Amygdala (tissue), 56 donors: ENCODE measurements at places on chromosomes 1 and 21.

DNA sequence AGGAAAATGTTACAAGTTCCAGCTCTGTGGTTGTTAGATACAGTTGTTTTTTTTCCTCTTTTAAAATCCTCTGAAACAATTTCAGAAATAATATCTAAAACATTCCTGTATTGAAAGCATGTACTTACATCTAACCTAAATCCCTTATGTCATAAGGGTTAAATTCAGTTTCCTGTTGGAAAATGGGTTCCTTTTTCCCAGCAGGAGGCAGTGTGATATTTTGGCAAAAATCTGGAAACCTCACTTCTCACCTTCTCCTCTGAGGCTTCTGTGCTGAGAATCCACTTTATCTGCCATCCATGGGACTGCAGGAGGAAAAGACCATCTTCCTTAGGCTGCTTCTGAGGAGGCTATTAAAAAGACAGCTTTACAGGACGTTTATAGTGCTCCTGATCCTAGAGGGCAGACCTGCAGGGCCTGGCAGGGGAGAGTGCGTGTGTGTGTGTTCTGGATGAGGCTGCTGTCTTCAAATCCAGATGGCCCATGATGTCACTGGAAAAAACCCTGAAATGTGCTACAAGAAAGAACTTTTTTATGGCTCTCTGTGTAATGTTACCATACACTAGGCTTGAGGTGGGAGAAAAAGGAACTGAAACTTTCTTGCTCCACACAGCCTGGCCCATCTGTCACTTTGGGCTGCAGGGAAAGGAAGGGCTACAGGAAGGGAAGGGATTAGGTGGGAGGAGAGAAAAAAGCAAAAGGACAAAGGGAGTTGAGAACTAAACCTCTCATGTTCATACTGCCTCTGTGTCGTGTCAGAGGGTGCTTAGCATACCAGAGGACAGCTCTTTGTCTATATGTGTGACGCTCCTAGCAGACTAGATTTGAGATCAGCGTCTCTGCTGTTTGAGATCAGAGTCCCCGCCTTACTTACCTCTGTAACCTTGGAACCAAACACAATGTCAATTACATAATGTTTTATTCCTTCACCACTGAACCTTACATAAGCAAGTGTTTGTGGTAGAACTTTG lies 379.2 kb upstream of the SPAG17 start:
- no peak for DNase-seq

GRCh38 chr1:181100015-181100905 lies 11.8 kb downstream of the IER5 start:
- no peak for DNase-seq

DNA sequence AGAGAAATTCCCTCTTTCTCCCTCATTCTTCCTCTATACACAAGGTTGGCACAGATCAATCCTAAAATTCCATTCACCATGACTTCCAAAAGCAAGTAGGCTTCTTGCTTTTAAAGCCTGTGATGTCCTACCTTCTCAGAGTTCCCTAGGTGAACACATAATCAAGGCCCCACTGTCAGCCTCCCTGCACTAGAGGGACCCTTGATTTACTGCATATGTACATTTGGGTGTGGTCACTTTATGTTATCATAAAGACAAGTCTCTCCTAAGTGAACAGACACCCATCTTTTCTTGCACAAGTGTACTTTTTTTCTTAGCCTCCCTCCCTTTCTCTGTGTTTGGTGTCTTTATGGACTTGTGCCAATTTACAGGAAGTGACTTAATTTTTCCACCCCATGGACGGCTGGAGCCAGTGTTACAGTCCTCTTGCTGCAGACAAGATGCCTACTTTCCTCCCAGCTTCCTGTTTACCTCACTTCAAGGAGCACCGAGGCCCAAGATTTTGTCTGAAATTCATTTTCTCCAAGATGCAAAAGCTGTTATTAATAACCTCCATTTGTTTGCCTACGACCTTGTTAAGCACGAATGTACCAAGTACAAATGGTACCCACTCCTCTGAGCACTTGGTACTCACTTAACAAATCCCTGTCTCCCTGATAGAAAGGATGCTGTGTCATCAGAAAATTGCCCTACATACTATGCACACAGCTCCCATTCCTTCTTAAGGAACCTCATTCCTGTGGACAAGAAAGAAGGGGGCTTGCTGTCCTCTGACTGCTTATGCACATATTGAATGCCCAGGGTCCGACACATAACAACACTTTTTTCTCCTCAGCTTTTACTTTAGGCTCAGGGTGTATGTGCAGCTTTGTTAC lies 82.8 kb upstream of the SLC44A3 start:
- no peak for DNase-seq

DNA sequence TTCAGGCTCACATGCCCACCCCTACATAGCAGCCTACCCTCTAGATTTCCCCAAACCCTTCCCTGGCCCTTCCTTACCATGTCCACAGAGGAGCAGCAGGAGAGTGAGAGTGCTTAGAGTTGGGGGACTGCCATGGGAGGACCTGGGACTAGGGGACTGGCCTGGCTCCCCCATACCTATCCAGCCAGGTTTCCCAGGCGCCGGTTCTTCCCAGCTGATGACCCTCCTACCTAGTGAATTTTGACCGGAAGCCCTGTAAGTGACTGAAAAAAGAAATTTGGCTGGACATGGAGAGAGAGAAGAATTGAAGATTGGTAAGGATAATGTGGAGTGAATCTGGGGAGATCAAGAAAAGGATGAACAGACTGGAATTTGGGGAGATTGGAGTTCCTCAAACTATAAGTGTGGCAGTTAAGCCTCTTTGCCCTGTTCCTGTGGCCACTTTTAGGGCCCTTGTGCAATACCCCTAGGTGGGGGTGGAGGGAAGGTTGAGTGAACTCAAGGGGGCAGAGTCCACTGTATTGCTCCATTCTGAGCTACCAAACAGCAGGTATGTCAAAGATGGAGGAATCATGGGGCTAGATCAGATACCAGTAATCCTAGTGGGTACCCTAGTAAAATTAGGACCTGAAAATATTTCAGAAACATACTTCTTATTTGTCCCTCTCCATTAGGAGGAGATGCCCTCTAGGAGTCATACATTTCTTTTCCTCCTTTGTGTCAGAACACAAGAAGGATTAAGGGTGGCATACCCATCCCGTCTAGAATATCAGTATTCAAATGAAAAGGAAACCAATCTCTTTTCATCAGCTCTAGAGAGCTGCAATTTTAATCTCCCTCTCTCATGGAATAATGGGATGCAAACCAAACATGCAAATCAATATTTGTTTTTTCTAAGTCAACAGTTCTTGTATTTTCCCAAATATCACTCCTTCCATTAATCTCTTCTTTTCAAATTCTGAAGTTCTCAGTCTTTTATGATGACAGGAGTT lies 1.2 kb downstream of the HJV start:
- no peak for DNase-seq

DNA sequence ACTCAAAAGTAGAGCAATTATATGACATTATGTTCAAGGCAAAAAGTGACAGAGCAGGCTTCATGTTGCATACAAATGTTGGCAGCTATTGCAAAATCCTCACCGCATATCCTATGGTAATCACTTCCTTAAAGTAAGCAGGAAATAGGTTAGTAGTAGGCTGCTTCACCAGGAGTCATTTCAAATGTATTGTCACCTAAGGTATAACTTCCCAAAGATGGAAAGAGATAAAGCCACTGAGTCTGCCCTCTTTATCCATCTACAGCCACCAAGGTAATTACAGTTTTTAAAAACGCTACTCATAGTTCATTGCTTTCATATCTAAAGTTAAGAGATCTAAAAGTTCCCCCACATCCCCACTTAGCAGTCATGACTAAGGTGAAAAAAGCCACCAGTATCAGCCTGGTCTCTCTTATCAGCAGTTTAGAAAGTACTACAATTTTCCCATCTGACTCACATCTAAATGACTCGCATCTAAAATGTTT lies 31.6 kb upstream of the UBE2U start:
- DNase-seq: no peak

- DNase-seq: no peak
Observed at GRCh38 chr1:92367496-92367895, 68.6 kb downstream of the RPAP2 start.

DNA sequence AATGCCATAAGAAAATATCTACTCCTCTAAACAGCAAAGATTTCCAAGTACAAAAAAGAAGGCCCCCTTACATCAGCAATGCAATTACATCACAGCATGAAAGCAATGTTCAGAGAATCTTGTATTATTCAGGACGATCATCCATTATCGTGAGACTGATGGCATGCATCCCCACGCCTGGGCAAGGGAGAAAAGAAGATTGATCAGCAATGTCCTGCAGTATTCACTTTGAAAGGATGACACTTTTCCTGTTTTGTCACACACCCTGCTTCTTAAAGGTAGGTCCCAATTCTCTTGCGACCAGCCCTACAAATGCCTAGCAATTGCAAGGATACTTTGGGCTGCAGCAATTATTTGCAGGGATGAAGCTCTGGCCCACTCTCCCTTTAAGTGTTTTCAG lies 108.7 kb downstream of the TOMM20 start:
- no peak for DNase-seq

- DNase-seq: no peak
Observed at GRCh38 chr1:54989968-54990810, 8.5 kb upstream of the BSND start.

GRCh38 chr1:164830628-164831027 lies 271.6 kb downstream of the PBX1 start:
- no peak for DNase-seq

GRCh38 chr21:41869771-41870170 lies 9.4 kb downstream of the PRDM15 start:
- DNase-seq: no peak

DNA sequence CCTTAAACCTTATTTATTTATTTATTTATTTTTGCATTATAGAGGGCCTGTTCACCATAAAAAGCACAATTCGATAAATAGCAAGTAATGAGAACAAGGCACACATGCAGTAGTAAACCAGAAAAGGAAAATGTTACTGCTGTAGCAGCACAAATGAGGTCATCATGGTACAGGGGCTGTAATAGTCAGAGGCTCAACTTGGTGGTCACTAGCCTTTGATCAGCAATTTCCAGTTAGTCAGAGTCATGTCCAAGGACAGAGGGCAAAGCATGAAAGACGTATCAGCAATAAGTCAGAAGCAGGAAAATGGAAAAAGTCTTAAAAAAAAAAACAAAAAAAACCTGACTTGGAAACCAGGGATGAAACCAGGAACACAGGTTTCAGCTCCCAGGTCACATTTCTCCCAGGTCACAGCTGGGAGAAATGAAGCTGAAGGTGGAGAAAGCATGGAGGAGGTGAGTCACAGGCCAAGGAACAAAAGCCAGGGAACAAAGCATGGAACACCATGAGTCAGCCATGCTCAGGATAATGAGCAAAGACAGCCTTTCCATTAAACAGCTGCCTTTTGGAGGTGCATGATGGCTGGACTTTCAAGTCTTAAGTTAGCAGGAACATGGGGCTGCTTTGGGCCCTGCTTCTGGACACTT lies 556.3 kb downstream of the LTN1 start:
- DNase-seq: no peak

GRCh38 chr1:3215198-3216014 lies 146.4 kb downstream of the PRDM16 start:
- no peak for DNase-seq

DNA sequence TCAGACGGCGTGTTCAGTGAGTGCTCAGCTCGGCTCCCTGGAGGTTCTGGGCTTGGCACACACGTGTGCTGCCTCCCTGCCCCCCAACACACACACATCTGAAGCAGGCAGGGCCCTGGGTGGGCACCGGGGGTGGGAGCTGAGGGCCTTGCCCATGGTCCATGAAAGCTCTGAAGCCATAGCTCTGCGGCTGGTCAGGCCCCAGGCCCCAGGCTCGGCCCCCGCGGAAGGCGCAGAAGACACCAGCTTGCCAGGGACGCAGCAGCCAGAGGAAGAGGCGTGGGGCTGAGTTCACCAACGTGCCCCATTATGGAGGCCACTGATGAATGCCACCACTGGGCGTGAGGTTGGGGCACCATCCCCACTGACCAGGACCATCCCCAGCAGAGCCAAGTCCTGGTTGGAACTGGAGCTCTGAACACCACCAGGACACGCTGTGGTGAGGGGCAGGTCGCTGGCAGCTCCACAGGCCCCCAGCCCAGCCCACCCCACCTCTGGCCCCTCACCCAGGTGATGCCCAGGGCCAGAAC lies 4.2 kb downstream of the AURKAIP1 start:
- no peak for DNase-seq
